ENCODE measurements at places on chromosomes 3 and 15.

- DNase-seq, result no peak
Observed at GRCh38 chr3:66393333-66394005, 107.4 kb downstream of the LRIG1 start.

GRCh38 chr3:131303848-131304247, 77.7 kb upstream of the NUDT16 start:
- DNase-seq, result no peak

- no peak for DNase-seq
Observed at GRCh38 chr15:28101983-28102441, 2.9 kb upstream of the OCA2 start.

DNA sequence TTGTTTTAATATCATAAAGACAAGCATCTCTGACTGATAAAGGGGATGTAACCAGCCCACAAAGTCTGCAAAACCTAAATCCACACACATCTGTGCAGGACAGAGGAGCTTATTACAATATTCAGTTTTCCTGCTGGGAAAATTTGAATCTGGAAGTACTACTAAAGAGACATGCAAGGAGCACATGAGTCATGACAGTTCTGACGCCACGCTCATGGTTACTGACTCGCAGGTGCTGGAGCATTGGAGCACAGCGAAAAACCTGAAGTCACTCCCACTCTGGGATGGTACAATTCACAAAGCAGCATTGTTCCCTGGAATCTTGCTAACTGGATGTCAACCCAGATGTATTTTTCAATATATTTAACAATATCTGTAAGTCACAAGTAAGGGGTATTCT, 7.6 kb upstream of the ISL2 start:
- DNase-seq, result no peak

DNA sequence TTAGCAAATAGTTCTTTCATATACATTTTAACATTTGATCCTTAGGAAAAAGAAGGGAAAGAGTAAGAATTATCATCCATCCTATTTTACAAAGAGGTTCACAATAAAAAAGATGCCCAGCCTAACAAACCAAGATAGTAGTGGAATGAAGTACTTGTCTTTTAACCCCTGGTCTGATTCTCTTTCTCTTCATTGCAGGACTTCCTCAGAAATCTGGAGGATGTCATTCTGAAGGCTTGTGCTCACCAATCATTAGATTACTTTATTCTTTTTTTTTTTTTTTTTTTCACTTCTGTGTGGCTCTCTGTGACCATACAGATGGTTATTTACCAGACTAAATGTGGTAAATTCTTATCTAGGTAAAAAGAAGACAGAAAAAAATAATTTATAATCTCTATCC, 7.0 kb downstream of the HDGFL3 start:
- no peak for DNase-seq

- no peak for DNase-seq
Observed at GRCh38 chr3:171258316-171258715, 201.9 kb downstream of the TNIK start.

DNA sequence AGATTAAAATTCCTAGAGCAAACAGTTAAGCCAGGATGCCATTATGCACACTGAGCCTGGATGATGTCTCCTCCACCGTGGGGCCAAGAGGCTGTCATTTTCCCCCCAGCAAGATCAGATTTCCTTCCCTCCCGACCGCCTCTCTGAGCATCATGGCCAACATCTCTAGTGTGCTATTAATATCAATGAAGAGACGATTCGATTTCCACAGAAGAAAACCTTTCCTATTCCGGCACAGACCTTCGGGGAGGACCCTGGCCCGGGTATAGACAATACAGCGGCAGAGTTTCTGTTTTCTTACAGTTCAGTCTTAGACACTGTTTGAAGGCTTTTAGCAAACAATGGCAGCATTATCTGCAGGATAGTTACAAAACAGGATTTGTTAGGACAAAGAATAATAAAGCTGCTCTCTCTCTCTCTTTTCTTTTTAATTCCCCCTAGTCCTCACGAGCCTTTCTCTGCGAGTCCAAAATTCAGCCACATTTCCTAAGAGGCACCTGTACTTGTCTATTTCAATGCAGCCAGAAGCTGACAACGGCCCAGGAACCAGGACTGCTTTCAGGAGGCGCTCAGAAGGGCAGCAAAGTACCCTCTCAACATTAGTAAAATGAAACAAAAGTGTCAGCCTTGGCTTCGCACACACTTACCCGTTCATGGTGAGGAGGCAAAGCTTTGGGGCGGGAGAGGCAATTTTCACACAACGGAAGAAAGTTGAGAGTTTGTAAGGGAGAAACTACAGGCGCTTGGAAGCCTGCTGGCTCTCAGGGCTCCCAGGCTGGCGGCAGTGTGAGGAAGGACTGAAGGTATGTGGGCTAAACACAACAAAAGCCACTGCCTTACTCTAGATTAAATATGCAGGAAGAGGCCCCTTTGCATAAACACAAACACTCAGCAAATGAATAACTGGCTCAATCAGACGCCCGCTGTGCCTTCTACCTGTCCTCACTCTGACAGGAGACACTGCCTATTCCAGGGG, 278.0 kb downstream of the FOXP1 start:
- no peak for DNase-seq

GRCh38 chr15:45993508-45993907, 358.7 kb downstream of the SQOR start:
- DNase-seq, result no peak

DNA sequence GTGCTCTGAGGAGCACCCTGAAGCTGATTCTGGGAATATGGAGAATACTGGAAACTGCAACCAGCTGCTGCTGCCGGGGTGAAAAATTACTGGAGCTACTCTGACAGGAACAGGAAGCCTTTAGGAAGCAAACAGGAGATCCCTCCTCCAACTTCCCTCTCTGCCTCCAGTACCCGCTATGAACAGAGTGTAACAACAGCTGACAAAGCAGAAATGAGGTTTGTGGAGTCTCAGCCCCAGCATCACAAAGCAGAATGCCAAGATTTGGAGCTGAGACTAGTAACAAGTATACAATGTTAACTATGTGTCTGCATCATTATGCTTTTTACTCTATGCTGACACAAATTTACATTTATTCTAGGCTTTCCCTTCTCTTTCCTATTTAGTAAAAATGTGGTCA, 22.7 kb upstream of the PIAS1 start:
- no peak for DNase-seq

DNA sequence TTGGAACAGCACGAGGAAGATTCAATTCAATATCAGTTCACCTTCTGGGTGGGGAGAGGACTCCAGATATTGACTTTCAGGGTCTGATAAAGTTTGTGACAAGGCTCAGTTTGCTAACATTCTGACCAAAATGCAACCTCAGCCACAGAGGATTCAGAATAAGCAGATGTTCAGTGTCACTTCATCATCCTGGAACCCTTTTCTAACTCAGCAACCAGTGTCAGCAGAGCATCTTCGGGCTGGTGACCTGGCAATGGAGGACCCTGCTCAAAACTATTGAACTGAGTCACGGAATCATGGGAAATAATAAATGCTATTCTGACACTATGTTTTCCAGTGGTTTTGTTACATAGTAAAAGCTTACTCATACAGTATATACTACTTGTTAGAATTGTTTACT, 433.4 kb upstream of the CFAP20DC start:
- DNase-seq, result no peak

DNA sequence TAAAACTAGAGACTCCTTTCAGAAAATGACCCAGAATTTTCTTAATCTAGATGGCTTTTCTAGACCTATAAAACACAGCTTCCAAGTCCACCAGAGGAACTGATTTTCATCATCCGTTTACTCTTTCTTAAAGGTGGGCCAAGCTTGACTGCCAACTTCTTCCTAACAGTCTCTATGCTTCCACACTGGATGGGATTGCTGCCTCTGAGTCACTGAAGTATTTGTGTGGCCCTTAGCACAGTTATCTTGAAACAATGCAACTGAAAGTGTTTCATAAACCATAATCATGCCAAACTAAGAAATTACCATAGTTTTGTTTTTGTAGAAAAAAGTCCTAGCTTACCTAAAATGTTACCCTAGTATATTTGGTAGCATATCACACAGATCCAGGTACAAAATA, 985.7 kb downstream of the TUSC7 start:
- DNase-seq, result no peak

- DNase-seq, result no peak
Observed at GRCh38 chr3:129684270-129684669, 77.8 kb upstream of the PLXND1 start.

DNA sequence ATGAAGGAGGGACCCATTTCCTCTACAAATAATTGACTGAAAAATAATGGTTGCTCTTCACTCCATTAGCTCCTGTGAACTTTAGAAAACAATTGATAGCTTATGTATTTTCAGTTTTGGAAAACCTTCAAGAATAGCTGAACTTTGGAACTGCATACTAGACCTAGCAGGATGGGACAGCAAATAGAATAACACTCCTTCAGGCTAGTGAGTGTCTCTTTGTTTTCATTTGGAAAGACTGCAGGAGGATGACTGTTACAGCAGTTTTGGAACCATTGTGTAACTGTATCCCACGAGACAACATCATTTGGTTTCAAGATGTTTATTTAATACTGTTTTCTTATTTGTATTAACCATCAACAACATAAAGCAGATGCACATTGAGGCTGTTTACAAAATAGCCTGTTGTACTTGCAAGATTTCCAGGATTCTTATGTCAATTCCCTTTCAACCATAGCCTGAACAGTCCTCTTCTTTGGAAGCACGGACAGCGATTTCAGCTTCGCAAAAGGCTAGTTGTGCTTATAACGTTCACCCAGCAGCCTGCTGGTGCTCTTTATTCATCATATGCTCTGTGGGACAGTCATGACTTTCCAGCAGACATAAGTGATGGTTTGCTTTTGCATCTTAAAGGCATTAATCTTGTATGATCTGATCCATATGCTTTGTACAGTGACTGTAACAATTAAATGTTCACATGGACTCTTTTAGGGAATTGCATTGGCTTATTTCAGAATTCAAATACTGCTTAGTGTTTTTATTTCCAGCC, 335.5 kb downstream of the IL5RA start:
- no peak for DNase-seq

- no peak for DNase-seq
Observed at GRCh38 chr3:81643721-81644120, 117.7 kb downstream of the GBE1 start.

DNA sequence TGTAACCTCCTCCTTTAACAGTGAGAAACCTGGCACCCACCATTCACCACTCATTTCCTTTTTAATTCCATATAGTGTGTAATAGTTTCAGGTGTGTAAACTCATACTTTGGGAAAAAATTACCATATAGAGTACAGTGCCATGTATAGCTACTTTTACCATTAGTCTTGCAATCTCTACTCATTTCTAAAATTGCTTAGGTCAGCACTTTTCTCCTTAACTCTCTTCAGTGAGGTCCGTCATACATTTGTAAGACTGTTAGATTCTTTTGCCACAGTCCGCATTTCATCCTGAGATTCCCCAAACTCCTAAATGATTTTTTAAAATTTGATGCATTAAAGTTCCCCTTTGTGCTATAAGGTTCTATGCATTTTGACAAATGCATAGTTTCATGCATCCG, 238.3 kb upstream of the ATP10A start:
- no peak for DNase-seq

DNA sequence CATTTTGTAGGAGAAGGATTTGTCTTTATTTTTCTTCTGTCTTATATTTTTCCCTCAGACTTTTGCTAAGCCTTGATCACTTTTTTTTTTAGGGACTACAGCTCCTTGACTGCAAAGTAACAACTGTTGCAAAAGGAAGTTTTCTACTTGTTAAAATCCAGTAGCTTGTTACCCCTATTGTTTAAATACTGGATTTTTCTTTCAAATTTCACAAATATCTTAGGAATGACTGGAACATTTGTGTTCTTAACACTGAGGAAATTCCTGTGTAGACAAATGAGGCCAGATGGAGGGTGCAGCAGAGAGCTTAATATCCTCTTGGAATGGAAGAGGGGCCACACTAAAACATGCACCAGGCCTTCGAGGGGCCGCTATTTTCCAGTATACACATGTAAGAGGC, 3.2 kb upstream of the PGPEP1L start:
- no peak for DNase-seq

- DNase-seq, result no peak
Observed at GRCh38 chr15:49082960-49083359, 36.7 kb upstream of the SECISBP2L start.

DNA sequence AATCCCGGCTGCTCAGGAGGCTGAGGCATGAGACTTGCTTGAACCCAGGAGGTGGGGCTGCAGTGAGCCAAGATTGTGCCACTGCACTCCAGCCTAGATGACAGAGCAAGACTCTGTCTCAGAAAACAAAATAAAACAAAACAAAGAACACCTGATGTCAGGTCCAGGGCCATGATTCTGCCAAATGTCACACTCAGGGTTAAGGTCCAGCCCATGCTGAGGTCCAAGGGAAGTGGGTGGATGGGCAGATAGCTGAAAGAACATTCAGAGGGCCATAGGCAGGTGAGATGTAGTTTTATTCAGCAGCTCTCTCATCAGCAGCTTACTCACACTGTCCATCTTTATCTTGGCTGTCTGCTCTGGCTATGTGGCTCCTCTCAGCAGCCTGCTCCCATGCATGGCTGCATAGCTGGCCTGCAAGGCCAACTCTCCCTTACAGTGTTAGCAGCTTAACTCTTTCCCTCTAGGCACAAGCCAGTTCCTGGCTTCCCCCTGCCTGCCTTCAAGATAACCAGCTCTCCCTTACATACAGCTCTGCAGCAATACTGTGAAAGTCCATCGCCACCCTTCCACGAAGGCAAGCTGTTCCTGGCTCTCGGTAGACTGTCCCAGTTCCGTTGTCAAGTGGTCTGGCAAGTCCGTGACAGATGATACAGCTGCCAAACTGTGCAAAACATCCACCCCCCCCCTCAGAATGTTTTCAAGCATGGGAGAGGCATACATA, 62.4 kb upstream of the SIAH2 start:
- DNase-seq, result no peak

- DNase-seq, result no peak
Observed at GRCh38 chr15:73319460-73320245, 49.1 kb downstream of the HCN4 start.

DNA sequence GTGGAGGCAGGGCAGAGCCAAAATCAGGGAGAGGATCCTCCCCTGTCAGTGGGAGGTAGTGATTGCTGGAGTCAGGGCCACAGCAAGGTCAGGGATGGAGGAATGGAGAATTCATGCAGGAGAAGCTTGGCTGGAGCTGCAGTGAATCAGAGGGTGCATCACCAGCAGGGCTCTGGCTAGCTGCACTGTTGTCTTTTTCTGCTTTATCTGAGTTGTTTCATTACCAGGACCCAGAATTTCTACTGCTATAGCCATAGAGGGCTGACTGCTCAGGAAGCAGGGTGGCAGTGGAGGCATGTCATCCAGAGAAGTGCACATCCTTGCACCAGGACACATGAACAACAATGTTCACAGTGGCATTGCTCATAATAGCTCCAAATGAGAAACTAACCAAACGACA, 113.5 kb upstream of the GALNT15 start:
- DNase-seq, result no peak

DNA sequence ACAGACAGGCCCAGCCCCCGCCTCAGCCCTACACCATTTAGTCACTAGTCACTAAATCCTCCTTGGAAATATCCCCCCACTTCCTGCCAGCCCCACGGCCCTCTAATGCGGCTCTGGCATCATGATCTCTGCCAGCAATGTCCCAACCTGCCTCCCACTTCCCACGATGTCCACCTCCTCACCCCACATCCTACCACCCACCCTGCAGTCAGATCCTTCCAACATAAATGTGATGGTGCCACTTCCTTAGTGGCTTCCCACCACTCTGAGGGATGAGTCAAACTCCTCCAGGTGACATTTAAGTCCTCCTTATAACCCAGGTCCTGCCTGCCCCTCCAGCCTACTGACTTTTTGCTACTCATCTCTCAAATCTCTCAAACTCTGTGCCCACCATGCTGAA, 167.5 kb downstream of the SHQ1 start:
- no peak for DNase-seq

GRCh38 chr3:43753741-43754715, 63.3 kb downstream of the ABHD5 start:
- DNase-seq, result no peak
